ENCODE measurements at places on chromosomes 1 and 21.

- no peak for DNase-seq
Measured at GRCh38 chr1:60898987-60899386, 183.4 kb upstream of the NFIA start.

DNA sequence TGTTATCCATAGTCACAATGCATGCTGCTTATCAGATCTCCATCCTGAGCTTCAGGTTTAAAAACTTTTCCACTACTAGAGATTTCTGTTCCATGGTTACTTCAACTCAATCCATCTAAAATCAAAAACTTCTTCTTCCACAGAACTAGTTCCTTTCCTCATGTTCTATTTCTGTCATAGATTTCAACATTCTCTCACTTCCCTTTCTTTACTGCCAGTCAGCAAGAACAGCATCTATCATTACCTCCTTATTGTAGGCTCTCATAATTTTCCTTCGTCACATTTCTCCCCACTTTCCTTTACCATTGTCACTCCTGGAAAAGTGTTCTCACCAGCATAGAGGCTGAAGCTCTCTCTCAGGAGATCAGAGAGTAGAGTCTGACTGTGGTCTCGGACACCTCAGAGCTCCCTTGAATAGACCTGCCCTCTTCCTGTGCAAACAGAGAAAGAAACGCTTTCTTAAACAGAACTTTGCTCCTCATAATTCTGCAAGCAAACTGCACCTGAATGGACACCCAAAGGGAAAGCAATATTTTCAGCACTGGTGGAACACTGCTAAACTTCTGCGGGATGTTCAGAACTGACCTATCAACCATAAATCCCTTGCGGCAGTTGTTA is 48.7 kb upstream of the KIRREL1 start:
- DNase-seq = no peak

DNA sequence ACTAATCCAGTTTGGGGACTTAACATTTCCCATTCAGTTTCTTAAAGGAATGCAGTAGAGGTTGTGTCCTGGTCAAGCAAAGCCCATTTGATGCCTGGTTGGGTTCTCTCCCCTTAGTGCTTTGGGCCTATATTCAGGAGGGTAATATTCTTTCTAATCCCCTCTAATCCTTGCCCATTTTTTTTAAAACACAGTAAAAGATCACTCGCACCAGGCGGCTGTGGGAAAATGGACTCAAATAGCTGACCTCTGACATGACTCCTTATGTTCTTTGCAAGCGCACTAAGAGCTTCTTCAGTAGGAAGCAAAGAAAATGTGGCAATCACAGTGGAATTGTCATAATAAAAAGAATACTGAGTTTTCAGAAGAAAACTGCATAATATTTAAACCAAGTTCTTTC is 49.9 kb downstream of the WNT2B start:
- DNase-seq = no peak

GRCh38 chr21:18244671-18245463 is at the start of gene CHODL:
Gene CHODL (plus strand): TSS chr21:18244833. CDS start chr21:18245224, 391 bp downstream.
- DNase-seq = no peak

DNA sequence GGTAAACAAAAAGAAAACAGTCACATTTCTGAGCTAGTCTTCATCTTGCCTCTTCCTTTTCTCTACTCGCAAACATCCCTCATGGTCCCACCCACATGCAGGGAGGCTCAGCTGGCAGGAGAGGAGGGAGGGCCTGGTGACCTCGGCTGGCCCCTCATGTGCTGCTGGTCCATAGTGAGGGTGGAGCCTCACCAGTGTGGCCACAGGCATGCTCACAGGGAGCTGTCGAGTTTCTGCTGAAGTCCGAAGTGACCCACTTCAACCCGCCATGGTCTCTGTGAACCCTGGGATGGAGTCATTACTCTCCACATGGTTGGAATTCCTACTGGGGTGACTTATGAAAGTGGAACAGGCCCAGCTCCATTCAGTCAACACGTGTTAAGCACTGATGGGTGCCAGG is 253.4 kb downstream of the RHOU start:
- no peak for DNase-seq

DNA sequence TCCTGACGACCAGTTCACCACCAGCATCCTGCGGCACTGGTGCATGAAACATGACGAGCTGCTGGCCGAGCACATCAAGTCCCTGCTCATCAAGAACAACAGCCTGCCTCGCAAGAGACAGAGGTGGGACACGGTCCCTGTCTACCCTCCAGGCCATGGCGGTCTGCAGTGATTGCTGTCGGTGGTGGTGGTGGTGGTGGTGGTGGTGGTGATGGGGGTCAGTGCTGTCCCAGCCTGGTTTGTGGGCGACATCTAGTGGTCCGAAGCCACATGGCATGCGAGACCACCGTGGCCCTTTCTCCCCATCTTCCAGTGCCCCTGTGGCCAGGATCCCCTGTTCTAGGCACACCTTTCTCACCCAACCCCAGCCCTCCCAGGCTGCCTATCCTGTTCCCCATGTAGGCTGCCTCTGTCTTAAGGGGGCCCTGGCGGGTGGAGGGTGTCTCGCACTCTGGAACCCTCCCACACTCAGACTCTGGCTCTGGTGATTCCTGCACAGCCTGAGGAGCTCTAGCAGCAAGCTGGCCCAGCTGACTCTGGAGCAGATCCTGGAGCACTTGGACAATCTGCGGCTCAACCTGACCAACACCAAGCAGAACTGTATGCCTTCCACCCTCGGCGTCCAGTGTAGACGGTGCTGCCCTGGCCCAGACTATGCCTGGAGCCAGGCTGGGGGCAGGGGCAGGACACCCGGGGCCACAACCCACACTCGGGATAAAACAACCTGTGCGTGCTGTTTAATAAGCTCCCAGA is 3.2 kb upstream of the SLC27A3 start:
- DNase-seq = no peak

DNA sequence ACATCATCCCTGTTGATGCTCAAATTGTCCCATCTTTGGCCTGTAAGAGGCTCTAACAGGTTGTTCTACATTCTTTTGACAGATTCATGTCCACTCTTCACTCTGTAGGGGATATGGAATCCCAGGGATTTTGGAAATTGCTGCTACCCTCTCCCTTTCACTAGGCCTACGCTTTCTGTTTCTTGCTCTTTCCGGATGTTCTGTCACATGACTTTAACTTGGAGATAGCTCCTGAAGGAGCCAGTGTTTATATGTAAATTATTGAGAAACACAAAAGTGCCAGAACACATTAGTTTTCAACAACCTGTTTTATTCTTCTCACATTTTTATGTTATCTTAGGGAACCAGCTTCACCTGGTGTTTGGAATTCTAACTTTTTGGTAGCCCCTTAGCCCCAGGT is 287.1 kb upstream of the ST6GALNAC5 start:
- no peak for DNase-seq

DNA sequence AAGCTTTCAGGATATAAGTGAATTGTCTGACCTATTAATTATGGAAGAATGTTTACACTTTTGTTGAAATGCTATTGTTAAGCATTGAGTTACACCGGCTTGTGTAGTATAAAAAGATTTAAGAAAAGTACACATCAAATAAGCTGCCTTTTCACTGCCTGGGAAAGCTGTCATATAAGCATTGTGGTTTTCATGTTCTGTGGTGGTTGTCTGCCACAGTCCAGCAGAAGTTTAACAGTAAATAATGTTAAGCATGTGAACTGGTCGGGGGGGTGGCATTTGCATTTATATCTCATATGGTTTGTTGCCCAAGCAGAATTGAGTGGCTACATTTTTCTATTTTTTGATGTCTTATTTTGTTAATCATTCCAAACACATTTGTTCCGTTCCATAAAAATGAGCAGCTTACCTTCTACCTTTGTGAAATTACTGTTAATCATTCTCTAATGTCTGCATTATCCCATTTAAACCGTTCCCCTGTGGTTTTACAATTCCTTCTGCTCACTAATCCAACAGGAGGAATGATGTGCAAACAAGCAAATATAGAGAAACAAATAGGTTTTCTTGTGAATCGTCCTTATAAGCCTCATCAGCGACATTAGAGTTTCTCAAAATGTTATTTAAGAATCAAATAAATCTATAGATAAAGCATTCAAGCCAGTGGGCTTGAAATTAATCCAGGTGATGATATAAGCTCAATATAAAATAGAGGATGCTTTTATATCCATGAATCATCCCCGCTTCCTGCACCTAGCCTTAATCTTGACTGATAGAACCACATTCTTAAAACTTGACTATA is 160.8 kb upstream of the SAMSN1 start:
- DNase-seq = no peak

DNA sequence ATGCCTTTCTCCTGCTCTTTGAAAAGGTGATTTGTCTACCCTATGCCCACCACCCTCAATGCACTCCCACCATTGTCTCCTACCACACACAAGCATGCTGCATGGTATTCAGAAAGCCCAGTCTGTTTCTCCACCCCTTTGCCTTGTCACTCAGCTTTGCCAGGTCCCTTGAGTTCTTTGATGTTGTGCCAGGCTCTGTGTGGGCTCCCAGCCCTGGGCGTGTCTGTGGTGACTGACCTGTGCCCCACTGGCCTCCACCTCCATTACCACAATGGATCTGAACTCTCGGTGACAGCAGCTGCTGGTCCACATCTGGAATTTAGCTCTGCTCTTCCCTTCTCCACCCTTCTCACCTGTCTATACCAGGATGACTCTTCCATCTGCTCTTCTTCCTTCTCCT is 34.9 kb downstream of the ATP2B4 start:
- DNase-seq = no peak

DNA sequence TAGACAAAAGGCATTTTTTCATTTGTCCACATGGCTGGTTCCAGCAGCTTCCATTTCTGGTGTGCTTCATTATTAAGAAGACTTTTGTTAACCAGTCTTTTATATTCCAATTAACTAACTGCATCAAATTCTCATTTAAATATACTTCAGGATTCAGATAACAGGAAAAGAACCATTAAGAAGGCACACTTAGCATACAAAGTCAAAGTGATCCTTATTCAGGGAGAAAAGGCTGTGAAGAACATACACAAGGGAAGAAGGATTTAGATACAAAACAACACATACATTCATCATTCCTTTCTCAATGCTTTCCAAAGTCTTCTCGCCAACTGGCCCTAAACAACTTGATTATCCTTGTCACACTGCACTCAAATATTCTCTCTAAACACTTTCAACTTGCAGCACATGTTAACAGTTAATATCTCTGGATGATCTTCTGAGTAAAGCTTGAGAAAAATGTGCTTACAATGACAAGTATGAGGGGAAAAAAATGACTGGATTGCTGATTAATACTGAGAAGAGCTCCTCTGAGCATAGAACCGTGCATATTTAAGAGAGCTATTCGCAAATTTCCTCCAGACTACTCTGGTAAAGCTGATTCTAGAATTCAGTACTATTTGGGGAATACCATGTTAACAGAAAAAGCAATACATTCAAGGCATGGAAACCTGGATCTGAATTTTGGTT is 225.2 kb upstream of the TNR start:
- no peak for DNase-seq

- no peak for DNase-seq
Measured at GRCh38 chr1:60287536-60287935, 214.0 kb upstream of the C1orf87 start.

GRCh38 chr1:200802865-200803512 is 64.3 kb downstream of the CAMSAP2 start:
- peak; percentile 87 for DNase-seq

DNA sequence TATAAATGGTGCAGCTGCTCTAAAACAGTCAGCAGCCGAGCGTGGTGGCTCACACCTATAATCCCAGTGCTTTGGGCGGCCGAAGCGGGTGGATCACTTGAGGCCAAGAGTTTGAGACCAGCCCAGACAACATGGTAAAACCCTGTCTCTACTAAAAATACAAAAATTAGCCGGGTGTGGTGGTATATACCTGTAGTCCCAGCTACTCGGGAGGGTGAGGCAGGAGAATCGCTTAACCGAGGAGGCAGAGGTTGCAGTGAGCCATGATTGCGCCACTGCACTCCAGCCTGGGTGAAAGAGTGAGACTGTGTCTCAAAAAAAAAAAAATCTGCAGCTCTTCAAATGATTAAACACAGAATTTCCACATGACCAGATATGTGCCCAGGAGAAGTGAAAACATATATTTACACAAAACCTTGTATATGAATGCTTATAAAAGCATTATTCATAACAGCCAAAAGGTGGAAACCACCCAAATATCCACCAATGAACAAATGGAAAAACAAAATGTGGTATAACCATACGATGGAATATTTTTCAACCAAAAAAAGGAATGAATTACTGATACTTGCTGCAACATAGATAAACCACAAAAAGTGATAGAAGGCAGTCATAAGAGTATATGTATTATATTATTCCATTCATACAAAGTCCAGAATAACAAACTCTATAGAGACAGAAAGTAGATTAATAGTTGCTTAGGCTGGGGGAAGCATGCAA is 14.1 kb downstream of the EPS15 start:
- no peak for DNase-seq

GRCh38 chr21:32545948-32546441 is 39.3 kb downstream of the TCP10L start:
- no peak for DNase-seq

GRCh38 chr1:150650193-150650592 is 20.8 kb upstream of the ENSA start:
- DNase-seq = no peak

DNA sequence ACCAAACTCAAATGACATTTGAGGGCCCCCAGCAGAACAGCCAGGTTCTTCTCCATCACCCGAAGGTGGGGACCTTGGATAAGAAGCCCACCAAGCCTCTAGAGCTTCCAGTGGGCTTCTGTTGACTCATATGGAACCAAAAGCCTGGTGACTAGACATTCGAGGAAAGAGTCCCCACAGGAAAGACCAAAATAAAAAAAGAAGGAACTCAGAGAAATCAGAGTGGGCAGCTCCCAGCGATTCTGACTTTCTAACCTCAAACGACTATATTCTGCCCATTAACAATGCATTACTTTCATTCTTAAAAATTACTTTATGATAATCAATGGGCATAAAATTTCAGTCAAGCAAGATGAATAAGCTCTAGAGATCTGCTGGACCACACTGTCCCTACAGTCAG is 9.6 kb upstream of the CHIT1 start:
- DNase-seq = no peak

DNA sequence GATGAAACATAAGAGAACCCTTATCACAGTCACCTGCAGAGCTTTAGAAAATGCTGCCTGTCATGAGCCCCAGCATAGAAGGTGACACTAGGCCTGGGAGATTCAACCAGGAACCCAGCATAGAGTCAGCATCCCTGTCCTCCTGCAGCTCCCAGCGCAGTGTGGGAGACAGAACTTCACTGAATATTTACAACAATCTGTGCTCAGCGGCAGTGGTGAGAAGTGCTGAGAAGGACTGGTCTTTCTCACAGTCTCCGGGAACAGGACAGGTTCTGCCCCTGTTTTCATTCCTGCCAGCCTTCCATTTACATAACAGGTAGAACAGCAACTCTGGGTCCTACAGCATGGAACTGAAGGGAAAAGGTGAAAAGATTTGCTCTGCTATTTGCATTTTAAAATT is 83.5 kb upstream of the GADD45A start:
- no peak for DNase-seq

DNA sequence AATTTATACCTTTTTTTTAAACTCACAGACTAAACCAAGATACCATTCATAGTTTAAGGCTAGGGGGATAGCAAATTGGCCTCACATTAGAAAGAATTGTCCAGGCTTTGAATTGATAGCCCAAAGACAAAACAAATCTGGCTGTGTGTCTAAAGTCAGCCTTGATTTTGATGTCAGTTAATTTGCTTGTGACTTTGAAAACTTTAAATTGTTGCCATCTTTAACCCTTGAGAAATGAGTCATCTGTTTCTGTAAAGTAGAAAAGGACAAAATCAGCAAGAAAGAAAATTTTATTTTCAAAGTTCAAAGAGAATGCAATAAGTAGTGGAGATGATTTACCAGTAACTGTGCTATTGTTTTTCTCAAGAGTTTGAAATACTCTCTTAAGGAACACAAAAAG is 184.5 kb downstream of the RGS7 start:
- DNase-seq = no peak

Data from spinal cord (tissue), 10 donors.